Activated naive CD8-positive, alpha-beta T cell treated with anti-CD3 and anti-CD28 coated beads, Interleukin-2, amount 50 U/mL, for 16 hours (primary cell): ENCODE measurements at places on chromosomes 1 and 21.

DNA sequence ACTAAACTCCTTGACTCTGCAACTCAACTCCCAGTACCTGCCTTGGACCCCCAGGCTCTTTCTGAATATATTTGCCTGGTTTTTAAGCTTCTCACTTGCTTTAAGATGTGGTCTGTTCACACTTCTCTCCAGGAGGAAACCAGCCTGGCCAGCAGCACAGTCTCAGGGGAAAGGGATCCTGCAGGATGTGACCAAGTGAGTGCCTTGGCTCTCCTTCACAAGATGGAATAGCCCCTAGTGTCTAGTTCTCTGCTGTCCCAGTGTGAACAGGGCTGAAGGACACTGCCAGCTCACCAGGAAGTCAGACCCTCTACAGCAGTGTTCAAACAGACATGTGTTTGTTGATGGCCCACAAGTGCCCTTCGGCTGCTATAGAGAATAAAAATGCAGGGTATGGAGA lies 32.9 kb downstream of the CD244 start:
- no peak for DNase-seq

- peak; percentile 37 for DNase-seq
These were observed 64.0 kb downstream of the ITPKB start for GRCh38 chr1:226674892-226675714.

DNA sequence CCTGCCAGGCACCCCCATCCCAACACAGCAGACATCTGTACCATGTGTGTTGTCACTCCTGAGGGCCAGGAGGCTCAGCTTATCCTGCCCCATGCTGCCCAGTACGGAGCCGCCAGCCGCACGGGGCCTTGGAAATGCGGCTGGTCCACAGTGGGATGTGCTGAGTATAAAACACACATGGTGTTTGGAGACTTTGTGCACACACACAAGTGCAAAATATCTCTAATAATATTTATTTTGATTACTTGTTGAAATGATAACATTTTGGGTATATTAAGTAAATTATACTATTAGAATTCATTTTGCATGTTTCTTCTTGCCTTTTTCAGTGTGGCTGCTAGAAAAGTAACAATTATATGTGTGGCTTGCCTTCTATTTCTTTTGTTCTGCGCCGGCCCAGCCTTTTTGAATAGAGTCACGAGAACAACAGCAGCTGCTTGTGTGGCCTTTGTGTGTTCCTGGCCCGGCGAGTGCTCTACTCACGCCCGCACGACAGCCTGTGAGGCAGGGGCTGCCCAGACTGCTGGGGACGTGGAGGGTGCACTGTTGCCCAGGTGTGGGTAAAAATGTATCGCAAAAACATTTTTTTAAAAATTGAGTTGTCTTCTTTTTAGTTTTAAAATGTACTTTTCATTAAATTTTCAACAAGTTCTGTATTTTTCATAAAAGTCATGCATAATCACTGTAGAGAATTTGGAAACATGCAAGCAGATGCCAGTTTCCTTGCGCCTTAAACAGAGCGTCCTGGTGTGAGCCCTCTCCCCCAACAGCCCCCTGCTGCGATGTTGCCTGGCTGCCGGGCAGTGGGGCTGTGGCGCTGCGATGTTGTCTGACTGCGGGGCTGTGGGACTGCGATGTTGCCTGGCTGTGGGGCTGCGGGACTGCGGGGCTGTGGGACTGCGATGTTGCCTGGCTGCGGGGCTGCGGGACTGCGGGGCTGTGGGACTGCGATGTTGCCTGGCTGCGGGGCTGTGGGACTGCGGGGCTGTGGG lies 35.5 kb downstream of the COQ8A start:
- DNase-seq: no peak

DNA sequence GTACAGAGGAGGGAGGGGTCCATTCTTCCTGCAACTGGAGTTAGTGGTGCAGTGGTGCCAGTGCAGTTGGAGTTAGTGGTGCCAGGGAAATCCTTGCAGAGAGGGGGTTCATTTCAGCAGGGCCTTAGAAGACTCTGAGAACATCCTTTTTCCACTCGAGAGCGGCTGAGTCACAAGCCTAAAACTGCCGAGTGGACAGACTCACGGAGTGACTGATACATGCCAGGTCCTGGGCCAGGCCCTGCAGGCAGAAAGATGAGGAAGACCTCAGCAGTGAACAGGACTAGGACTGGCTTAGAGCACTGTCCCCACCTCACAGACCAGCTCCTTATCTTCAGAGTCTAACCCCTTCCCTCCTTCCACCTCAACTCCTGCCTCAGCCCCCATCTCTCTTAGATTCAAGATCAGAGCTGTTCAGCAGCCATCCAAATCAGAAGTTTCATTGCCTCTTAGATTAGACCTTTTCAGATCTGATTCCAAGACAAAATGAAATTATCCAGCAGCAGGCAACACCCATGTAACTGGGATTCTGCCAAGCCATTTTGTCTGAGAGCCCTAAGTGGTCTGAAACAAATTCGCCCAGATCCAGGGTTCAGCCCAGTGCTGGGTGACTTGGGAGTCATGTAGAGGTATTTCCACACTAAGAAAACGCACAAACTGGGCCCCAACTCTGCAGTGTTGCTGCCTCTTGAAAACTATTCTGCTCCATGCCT lies 12.7 kb upstream of the IKBKE start:
- DNase-seq: no peak

DNA sequence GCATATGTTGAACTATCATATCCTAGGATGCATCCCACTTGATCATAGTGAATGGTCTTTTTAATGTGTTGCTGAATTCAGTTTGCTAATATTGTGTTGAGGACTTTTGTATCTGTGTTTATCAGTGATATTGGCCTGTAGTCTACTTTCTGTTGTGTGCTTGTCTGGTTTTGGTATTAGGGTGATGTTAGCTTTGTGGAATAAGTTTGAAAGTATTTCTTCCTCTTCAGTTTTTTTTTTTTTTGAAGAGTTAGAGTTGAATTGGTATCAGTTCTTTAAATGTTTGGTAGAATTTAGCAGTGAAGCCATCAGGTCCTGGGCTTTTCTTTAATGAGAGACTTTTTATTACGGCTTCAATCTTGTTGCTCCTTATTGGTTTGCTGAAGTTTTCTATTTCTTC lies 162.3 kb downstream of the VAV3 start:
- DNase-seq: no peak

- no peak for DNase-seq
These were observed 21.1 kb upstream of the ADGRB2 start for GRCh38 chr1:31785020-31785946.

GRCh38 chr1:24905979-24906720 lies 23.9 kb downstream of the RUNX3 start:
- no peak for DNase-seq

- DNase-seq: no peak
These were observed 60.0 kb upstream of the HMCN1 start for GRCh38 chr1:185674201-185674600.

DNA sequence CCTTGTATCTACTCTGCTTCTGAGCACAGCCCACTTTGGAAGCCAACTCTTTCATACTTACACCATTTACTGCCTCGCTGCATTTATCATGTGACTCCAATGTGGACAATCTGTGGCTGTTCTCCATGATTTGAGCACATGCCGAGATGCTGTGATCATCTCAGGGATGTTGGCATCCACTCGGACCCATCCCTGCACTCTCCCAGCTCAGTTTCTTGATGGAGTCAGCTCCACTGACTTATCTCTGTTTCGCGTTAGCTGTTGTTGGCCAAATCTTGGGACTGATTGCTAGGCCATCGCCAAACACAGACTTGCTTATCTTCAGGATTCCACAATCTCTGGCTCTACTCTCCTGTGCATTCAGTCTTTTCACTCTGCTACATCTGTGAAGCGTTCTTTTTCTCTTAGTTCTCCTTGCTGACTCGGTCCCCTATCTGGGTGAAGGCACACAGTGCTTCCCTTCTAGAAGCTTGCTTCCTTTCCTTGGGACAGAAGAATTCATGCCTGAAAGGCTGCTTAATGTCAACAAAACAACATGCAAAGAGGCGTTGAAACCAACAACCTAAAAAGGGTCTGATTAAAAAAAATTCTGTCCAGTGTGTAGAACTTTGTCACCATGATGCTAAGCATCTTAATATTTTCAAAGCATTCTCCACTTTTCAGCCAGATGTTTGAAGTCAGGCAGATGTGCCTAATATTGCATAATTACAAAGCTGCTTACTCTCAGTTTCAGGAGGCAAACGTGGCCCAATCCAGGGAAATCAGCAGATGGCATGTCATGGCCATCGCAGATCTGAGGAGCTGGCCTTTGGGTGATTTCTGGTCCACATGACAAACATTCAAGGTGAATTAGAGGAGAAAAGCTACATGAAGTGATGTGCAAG lies 120.7 kb downstream of the NGF start:
- DNase-seq: no peak

DNA sequence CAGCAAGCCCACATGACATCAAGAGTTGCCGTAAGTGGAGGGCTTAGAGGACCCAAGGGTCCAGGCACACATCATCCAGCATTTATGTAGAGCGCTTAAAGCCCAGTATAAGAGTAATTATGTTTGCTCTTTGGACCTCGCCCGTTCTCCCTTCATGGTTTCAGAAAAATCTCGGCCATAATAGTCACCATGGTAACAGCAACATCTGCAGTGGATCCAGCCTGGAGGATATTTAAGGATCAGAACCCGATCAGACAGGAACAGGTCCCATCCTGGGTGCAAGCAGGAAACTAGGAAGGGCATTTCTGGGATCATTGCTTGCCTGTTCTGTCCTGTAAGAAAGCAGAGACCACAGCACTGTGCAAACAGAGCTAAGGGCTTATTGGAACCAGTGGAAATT lies 89.9 kb upstream of the KAZN start:
- no peak for DNase-seq

- DNase-seq: no peak
These were observed 253.7 kb downstream of the CACNA1E start for GRCh38 chr1:181737056-181737455.

DNA sequence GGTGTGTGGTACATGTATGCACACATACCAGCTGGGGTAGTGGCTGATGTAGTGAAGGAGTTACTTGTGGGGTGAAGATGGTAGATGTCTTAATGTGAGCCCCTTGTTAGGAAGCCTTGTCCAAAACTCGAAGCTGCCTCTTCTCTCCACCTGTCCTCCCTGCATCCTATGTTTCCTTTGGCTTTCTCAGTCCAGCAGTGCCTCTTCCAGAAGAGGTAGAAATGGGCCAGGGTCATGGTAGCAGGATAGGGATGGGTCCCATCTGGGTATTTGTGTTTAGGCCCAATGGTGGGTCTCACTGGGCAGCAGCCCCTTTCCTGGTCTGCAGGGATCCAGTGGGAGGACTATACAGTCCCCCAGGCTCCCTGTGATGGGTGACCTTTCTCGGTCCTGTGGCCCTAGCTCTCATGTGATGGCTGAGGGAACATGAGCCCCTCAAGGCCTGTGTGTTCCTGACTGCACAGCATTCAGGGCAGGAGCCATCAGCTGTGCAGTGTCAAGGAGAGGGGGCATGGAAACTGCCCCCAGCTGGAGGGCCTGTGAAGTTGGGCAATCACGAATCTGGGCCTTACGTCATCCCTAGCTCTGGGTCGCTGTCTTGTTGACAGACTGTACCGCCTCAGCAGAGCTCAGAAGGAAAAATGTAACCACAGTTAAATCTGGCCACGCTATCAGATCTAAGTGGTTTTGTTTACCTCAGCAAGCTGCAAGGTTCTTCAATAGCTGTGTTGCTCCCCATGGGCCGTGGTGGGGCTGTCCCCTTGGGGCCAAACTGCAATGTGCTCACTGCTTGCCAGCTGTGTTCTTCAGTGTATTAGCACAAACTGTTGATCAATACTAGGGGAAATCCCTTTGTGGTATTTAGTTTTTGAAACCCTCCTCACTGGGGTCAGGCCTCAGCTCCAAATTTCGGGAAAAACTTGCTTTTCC lies 82.7 kb downstream of the NOS1AP start:
- DNase-seq: no peak

GRCh38 chr1:27132147-27132546 lies 22.8 kb downstream of the SLC9A1 start:
- no peak for DNase-seq

- DNase-seq: no peak
These were observed 292.1 kb downstream of the LMO4 start for GRCh38 chr1:87620807-87621206.

- no peak for DNase-seq
These were observed 133.2 kb downstream of the DISP1 start for GRCh38 chr1:222948079-222948478.

DNA sequence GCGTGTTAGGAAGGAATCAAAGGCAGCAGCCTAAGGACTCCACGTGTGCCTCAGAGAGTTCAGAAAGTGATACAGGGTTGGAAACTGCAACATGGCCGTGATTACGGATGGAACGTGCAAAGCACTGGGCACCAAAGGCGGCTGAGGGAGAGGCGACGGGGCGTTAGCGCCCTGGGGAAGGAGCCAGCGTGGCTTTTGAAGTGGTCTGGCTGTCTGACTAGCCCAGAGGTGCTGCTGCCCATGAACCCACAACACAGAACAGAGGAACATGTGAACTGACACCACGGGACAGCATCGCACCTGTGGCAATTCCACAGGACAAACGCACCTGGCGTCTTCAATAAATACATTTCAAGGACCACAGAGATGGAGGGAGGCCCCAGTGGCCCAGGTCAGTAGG lies 18.0 kb upstream of the TMEM52 start:
- DNase-seq: no peak

DNA sequence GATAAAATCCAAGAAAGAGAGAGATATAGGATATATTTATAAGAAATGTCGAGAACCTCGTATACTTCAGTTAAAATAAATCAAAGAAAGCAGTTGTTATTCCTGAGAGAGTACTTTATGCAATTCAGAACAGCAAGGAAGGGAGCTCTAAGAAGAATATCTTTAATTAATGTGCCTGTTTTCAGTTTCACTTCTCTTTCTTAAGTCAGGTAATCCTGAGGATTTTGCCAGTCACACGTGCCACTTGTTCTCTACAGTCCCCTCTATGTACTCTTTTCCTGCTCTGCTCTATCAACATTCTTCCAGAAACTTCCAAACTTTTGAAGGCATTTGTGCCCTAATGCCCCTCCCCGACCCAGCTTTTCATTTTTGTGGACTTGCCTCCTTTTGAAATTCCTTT lies 211.9 kb downstream of the AKT3 start:
- DNase-seq: no peak
